Suprapubic skin (tissue), 4 donors: ENCODE measurements at places on chromosomes 12 and 14. TPM values are rescaled to one million over a fixed set of nuclear protein-coding genes. Genes with fewer than 3 reads are reported as not detected.

- H3K4me1 ChIP-seq, result peaks cover 43% of the 10 kb centered on the region
- no peak overlapping the region for H3K4me3 ChIP-seq
- no peak for DNase-seq
- no peak overlapping the region for H3K27ac ChIP-seq
Measured at GRCh38 chr12:1206118-1206734, 215.2 kb downstream of the ERC1 start.

DNA sequence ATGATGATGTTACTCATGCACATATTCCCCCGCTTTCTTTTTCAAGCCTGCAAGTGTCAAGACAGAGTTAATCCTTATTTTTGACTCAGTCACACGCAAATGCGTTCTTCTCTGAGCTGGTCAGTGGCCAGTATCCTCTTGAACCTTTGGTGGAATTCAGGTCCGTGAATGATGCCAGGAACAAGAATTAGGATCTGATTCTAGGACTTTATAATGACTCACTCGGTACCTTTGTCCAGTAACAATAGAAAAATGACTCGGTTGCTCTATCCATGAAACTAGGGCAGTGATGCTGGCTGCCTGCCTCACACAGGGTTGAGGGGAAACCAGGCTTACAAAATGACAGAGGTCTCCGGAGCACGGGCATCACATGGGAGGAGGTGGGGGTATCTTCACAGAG, 185.8 kb upstream of the NUDT4 start:
- H3K27me3 ChIP-seq, result no peaks in the 10 kb centered on the region
- no peak for DNase-seq
- H3K36me3 ChIP-seq, result no peaks in the 10 kb centered on the region
- no peaks in the 10 kb centered on the region for H3K4me1 ChIP-seq

- H3K36me3 ChIP-seq, result no peaks in the 10 kb centered on the region
- no peak for DNase-seq
- no peaks in the 10 kb centered on the region for H3K27me3 ChIP-seq
Measured at GRCh38 chr14:68195126-68195525, 375.5 kb downstream of the RAD51B start.

GRCh38 chr14:69612014-69612782, 802 bp downstream of the SUSD6 start:
- no peaks in the 10 kb centered on the region for H3K36me3 ChIP-seq
- H3K27me3 ChIP-seq, result no peaks in the 10 kb centered on the region
- DNase-seq, result no peak
- H3K4me1 ChIP-seq, result peaks cover 61% of the 10 kb centered on the region
- H3K4me3 ChIP-seq, result peak overlapping the region; percentile 81

DNA sequence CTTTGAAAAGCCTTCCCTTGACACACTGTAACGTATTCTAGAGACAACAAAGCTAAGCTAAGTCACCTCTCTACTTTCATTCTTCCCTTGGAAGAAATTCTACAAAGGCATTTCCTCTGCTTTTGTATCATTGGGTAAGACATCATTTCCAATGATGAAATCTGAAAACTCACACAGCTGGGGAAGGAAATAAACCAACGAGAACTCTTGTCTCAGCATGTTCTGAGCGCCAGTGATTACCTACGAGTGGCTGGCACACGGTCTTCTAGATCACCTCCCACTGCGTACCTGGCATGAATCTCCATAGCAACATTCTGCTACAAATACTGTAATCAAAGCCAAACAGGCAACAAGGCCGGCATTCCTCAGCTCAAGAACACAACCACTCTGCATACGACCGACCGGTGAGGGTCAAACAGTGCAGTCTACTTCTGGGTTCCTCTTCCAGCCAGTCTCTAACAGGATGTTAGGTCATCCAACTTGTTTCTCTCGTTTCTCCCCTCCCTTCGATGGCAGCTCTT, 7.6 kb downstream of the VPS37B start:
- peak overlapping the region; percentile 34 for H3K4me3 ChIP-seq
- no peaks in the 10 kb centered on the region for H3K27me3 ChIP-seq
- no peaks in the 10 kb centered on the region for H3K36me3 ChIP-seq
- peak; percentile 84 for DNase-seq
- peaks cover 84% of the 10 kb centered on the region for H3K4me1 ChIP-seq

DNA sequence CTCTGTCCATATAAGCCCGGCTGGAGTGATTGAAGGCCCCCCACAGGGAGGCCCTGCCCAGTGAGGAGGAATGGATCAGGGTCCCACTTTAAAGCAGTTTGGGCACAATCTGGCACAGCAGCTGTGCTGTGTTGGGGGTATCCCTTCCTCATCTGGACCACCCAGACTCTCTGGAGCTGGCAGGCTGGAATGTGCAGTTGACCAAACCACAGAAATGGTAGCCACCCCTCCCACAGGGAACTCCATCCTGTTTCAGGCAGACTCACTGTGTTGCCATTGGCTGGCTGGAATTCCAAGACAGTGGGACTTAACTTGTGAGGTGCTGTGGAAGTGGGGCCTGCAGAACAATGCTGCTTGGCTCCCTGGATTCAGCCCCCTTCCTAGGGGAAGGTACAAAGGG, 53.5 kb upstream of the YARS2 start:
- DNase-seq, result no peak
- no peaks in the 10 kb centered on the region for H3K36me3 ChIP-seq
- H3K27me3 ChIP-seq, result no peaks in the 10 kb centered on the region
- no peaks in the 10 kb centered on the region for H3K4me1 ChIP-seq
- no peak overlapping the region for H3K4me3 ChIP-seq
- H3K27ac ChIP-seq, result no peak overlapping the region

GRCh38 chr12:65885312-65885711, 61.0 kb downstream of the HMGA2 start:
- no peak overlapping the region for H3K27ac ChIP-seq
- H3K36me3 ChIP-seq, result no peaks in the 10 kb centered on the region
- H3K4me1 ChIP-seq, result peaks cover 16% of the 10 kb centered on the region
- H3K4me3 ChIP-seq, result no peak overlapping the region
- no peaks in the 10 kb centered on the region for H3K27me3 ChIP-seq
- no peak for DNase-seq

- no peaks in the 10 kb centered on the region for H3K36me3 ChIP-seq
- H3K27me3 ChIP-seq, result peaks cover 34% of the 10 kb centered on the region
- H3K4me3 ChIP-seq, result peak within 1 kb of the TSS; percentile 57
- no peak for DNase-seq
Measured at GRCh38 chr14:100159094-100159864, at the start of gene DEGS2. DEGS2 (minus strand) TSS chr14:100159645; CDS start chr14:100159587, 58 bp downstream.

DNA sequence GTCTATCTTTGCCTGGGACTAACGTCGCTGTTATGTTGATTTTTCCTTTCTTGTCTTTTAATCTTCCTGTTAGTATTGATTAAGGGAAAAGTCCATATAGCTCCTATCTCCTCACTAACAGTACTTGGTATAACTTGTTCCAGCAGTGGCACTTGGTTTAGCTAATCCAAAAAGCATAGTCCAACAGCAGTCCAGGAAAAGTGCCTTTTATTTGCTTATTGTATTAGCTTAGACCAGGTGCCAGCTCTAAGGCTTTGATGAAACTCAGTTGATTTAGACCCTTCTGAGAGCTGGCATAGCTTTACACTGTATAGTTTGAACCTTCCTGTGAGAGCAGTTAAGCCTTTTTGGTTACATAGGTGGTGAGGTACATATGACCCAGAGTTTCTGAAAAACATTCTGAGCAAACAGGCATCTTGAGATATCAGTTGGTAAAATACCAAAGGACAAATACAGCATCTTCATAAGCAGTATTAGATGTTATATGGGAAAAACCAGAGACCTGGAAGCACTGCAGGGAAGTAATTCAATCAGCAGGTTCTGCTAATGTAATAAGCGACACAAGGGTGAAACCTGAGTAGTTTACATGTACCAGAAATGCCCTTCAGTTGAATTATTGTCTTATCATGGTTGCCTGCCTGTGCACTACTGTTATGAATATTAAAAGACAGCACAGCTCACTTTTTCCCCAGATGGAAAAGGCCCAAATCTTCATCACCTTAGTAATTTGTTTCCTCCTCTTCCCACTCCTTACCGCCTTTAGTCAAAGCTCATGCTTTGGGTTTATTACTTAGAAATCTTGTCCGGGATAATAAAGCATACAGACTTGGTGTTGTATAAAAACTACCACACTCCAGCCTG, 13.0 kb downstream of the PELI2 start:
- H3K36me3 ChIP-seq, result no peaks in the 10 kb centered on the region
- H3K4me3 ChIP-seq, result no peak overlapping the region
- H3K4me1 ChIP-seq, result peaks cover 56% of the 10 kb centered on the region
- H3K27me3 ChIP-seq, result no peaks in the 10 kb centered on the region
- H3K27ac ChIP-seq, result no peak overlapping the region
- no peak for DNase-seq

DNA sequence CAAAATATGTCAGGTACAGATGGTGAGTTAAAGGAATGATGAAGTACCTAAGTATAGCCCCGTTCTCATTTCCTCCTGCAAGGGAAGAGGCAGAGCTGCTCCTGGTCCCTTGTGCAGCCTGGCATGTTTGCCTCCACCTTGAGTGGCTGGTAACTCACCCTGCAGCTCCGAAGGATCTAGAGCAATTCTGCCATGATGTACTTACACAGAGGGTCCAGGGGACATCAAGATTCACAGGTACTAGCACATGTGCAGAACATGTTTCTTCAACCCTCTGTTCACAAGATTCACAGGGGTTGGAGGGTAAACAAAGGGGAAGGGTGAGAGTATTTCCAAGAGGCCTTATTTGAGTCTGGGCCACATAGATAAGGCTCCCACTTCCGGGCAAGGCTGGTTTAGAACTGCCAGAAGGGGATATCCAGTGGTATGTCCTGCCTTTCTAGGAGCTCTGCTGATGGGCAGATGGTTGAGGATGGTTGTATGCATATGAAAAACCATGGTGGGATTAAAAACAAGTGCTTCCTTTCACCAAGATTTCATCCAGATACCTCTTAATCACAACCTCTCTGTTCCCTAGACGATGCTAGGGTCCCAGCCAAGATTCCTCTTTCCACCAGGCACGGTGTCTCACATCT, 7.7 kb downstream of the DCTN2 start:
- no peaks in the 10 kb centered on the region for H3K4me1 ChIP-seq
- no peak overlapping the region for H3K27ac ChIP-seq
- H3K27me3 ChIP-seq, result no peaks in the 10 kb centered on the region
- H3K36me3 ChIP-seq, result peaks cover 70% of the 10 kb centered on the region
- no peak for DNase-seq

DNA sequence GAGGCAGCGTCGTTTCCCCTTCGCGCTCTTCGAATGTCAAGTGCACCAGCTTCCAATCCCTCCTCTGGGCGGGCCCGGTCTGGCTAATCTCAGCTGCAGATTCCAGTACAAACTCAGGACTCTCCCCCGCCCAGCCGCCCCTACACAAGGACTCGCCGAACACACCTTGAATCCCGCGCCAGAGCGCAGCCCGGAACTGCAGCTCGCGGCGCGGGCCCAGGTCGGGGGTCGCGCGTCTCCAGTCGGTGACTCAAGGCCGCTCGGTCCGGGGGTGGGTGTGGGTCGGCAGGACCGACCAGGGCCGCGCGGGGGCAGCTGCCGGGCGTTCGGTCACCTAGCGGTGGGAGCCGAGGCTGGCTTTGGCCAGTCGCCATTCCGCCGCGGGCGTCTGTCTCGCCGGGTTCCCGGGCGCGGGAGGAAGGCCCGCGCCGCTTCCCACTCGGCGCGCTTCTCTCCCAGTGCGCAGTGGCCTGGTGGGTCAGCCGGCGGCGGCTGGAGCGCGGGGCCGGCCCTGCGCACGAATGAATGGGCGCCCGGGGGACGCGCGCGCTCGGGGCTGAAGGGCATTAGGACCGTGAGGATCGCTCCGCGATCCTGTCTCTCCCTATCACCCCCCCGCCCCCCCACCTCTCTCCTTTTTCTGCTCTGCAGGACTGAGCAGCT, at the start of gene GALNT16:
Gene GALNT16, plus strand, starts transcription at position 632 of the 663 bp plus-strand sequence. CDS start 133 bp downstream, outside the sequence.
- peaks cover 32% of the 10 kb centered on the region for H3K4me1 ChIP-seq
- peak within 1 kb of the TSS; percentile 63 for H3K27ac ChIP-seq
- no peak for DNase-seq
- H3K27me3 ChIP-seq, result peaks cover 62% of the 10 kb centered on the region
- H3K36me3 ChIP-seq, result no peaks in the 10 kb centered on the region

DNA sequence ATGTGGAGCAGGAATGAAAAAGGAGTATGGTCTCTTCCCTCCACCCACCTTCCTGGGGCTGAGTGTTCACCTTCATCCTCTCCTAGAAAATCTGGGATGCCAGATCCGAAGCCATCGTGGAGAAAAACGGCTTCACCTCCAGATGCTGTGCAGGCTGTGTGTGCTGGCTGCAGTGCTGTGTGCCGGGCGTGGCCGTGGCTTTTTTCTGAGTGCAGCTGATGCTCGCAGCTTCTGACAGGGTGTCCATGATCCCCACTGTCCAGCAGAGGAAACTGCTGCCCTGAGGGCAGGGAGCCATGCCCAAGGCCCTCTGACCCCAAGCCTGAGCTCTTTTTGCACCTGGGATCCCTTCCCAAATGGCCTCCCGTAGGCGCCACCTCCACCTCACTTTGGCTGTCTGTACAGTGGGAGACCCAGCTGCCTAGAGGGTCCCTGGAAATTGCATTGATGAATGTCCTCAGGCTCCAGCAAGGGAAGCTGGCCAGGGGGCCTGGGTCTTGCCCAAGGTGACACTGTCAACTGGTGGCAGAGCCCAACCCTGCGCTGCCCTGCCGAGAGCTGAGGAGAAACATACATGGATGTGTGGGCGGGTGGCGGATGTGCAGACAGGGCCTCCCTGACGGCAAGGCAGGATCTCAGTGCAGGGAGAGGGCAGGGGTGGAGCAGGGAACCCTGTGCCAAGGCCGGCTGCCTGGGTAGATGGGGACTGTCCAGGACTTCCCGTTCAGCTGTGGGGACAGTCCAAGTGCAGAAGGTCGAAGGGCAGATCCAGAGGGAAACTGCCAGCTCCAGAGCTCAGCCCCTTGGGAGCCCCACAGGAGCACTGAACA, 53.3 kb downstream of the BEGAIN start:
- peak; percentile 78 for DNase-seq
- H3K4me1 ChIP-seq, result peaks cover 11% of the 10 kb centered on the region
- H3K36me3 ChIP-seq, result peaks cover 9% of the 10 kb centered on the region
- no peaks in the 10 kb centered on the region for H3K27me3 ChIP-seq
- no peak overlapping the region for H3K4me3 ChIP-seq
- no peak overlapping the region for H3K27ac ChIP-seq

DNA sequence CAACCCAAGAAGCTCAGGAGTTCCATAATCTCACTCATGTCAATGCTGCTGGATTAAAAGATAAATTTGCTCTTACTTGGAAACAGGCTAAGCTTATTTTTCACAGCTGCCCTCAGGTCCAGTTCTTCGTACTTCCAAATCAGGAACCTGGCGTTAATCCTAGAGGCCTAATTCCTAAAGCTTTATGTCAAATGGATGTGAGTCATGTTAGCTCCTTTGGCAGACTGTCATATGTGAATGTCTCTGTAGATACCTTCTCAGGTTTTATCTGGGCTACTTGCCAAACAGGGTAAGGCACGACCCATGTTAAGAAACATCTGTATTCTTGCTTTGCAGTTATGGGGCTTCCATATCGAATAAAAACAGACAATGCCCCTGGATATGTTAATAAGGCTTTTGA, 504.6 kb downstream of the ALG10 start:
- no peaks in the 10 kb centered on the region for H3K36me3 ChIP-seq
- H3K27ac ChIP-seq, result no peak overlapping the region
- H3K27me3 ChIP-seq, result no peaks in the 10 kb centered on the region
- no peaks in the 10 kb centered on the region for H3K4me1 ChIP-seq
- no peak for DNase-seq
- no peak overlapping the region for H3K4me3 ChIP-seq

GRCh38 chr14:60862283-60862682, 118.6 kb downstream of the TRMT5 start:
- no peak overlapping the region for H3K4me3 ChIP-seq
- no peaks in the 10 kb centered on the region for H3K36me3 ChIP-seq
- peaks cover 25% of the 10 kb centered on the region for H3K4me1 ChIP-seq
- DNase-seq, result no peak

Gene BCL2L14
- not detected for total RNA-seq

Gene LHX5
- total RNA-seq, result not detected

Gene GPR84
- 1.7 TPM for total RNA-seq

Gene SPIC
- total RNA-seq, result not detected

Gene OTOGL
- total RNA-seq, result 1.2 TPM

Gene TDRD9
- total RNA-seq, result 1.0 TPM

Gene RFX4
- not detected for total RNA-seq
